Cardiac septum (tissue), 1 donor: ENCODE measurements at places on chromosomes 7 and 10. TPM values are rescaled to one million over a fixed set of nuclear protein-coding genes. Genes with fewer than 3 reads are reported as not detected.

DNA sequence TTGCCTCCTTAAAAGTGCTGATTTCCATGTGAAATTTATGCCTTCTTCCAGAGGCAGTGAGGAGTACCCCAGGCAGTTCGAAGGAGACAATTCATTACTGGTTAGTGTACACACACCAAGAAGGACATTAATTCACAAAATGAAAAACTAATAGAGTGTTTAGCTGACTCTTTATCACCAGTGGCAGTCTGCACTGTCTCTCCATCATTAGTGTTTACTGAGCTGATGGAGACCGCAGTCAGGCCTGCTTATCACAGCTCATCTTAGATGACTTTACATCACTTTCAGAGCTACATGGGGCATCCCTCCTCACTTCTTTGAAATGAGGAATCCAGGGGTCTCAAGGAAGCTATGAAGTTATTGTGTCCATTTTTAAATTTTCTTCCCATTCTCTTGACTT is 155.5 kb upstream of the LRGUK start:
- no peak for DNase-seq

GRCh38 chr7:103348452-103348851 is 1.0 kb downstream of the PSMC2 start:
- no peak for DNase-seq

DNA sequence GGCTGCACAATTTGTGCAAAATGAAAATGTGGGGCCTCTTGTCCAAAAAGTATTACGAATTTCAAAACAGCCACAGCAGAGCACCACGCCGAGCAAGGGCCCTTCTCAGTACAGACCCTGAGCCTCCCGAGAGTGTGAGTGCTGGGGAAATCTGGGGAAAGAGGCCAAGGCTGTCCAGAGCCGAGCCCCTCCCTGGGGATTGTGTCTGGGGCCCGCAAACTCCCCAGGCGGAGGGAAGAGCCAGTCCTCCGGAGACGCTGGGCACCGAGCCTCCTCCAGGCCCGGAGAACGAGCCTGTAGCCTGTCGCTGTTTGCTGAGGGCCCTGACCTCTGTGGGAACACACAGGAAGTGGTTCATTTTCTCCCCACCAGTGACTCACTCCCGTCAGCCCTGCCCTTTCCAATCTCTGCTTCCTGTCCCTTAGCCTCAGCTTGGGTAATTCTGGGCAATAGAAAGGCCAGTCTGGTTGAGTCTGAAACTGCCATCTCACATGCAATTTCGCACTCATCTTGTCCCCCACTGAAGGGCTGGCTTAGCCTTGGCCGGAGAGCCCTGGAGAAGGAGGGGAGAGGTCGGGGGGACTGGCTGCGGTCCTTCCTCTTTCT is 19.5 kb upstream of the GNA12 start:
- DNase-seq = peak; percentile 86

- DNase-seq = no peak
These were observed 195.0 kb downstream of the CALN1 start for GRCh38 chr7:72217151-72217550.

GRCh38 chr10:92598321-92598720 is 5.4 kb downstream of the KIF11 start:
- no peak for DNase-seq

DNA sequence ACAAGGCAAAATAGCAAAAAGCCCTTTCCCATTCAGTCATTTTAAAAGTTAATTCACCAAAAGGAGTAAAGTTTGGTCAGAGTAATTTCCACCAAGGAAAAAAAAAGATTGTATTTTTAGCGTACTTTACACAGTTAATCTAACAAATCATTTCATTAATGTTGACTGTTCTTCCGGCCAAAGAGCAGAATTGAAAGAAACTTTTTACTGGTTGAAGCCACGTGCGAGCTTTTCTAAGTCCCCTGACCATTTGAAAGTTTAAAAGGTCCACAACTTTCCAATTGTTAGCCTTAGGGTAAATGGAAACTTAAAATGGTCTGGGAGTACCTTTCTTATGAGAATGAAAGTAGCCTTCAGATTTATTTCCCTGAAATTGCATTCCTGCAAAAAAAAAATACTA is 296.7 kb downstream of the ARL4A start:
- DNase-seq = no peak

- no peak for DNase-seq
These were observed 26.1 kb downstream of the FAM53B start for GRCh38 chr10:124717911-124718741.

GRCh38 chr10:103692436-103692951 is 162.9 kb downstream of the SH3PXD2A start:
- no peak for DNase-seq

DNA sequence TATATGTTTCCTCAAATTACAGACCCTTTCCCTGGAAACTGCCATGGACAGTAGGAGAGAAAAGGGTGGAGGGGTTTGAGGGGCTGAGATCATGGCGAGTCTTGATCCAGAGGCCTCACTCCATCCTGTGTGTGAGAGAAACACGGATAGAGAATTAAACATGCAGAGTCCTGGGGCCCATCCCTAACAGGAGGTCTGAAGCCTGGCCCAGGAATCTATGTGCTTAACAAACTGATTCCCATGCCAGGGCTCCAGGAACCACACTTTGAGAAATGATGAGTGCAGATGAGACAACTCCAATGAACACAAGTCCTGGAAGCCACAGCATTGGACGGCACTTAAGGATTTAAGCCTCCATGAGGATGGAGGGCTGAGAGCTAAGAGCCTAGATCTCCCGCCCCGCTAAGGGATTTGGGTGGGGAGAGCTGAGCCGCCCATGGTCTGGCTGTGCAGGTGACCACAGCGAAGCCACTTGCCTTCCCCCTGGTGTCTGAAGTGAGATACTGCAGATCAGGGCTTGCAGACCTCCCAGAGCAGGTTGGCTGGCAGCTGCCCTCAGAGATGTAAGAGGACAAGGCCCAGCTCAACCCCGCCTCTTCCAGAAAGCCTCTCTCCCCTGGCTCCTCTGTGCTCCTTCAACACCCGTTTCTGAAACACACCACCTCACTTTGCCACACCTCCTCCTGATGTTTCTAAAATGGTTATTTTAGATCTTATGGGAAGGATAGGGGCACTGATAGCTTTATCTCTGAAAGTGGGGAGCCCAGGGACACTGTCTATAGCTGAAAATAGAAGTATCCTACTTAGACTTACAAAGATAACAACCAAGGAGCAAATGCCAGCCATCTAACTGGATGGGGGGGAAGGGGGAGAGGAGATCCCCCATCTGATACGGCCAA is 24.8 kb upstream of the EIF5AL1 start:
- DNase-seq = no peak

DNA sequence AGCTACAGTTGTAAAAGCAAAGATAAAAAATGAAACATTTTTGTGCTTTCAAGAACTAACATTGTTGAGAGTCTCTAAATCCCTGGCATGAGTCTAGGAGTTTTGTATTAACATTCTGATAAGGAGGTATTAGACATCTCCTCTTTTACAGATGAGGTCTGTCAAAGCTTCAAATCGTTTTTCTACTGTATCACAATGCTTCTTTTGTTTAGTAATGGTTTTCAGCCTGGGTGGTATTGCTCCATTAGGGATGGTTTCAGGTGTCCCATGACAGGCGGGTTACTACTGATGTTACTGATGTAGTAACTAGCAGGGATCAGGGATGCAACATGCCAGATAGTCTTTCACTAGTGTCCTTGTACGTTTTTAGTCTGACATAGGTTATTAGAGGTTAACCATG is 27.4 kb downstream of the STAM start:
- DNase-seq = no peak

GRCh38 chr7:28570113-28570969 is 158.0 kb downstream of the CREB5 start:
- no peak for DNase-seq

DNA sequence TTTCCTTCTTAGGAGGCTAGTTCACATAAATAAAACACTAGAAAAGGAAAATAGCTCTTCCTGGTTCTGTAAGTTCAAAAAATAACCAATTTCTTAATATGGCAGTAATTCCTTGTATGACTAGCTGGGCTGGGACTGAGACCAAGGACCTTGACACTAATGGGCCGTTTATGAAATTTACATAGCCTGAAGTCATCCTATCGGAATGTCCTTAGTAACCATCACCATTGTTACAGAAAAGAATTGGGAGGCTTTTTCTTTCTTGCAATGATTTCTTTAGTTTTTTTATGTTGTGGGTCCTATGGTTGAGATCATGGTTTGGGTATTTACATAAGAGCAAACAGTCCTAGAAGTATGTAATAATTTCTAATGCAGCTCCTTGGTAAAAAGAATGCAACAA is 87.1 kb upstream of the HDAC9 start:
- DNase-seq = no peak

DNA sequence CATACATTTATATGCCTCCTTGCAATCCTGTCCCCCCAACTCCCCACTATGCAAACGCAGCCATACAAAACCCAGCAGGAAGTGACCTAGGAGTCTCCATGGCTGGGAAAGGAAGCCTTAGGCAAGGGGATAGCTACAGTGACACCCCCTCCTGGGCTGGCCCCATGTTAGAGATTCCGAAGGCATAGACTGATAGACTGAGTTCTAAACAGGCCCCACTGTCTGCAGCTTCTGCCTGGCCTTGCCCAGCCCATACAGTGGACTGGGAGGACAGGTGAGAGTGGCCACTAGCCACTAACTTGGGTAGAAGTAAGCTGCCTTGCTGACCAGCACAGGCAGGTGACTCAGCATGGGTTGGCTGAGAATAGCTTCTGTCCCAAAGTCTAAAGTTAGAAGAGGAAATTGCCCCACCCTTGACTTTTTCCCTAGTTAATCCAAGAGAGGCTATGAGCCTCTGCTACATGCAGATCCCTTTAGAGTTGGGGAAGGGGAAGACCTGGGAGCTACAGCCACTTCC is 106.3 kb downstream of the C10orf105 start:
- DNase-seq = no peak

The CTAGE4 gene
- total RNA-seq = 0.24 TPM

The NEUROG3 gene
- not detected for total RNA-seq

The TRIM73 gene
- 1.4 TPM for total RNA-seq

The DIP2C gene
- total RNA-seq = 28.8 TPM

The MLXIPL gene
- 0.65 TPM for total RNA-seq

The CLDN4 gene
- not detected for total RNA-seq

The RNF148 gene
- total RNA-seq = 0.48 TPM

The POP7 gene
- total RNA-seq = 25.1 TPM

The IGFBP3 gene
- total RNA-seq = 98.7 TPM

The NUTM2A gene
- total RNA-seq = 1.6 TPM
